Cerebellar cortex (tissue), 1 donor: ENCODE measurements at places on chromosomes 6 and 20.
A peak's percentile ranks its signal among the peaks of the same experiment; 100 is the strongest.

- DNase-seq: no peak
These were observed 148.0 kb downstream of the MANEA start for GRCh38 chr6:95725344-95725743.

- no peak for DNase-seq
These were observed 377.7 kb downstream of the CDH4 start for GRCh38 chr20:61629602-61630390.

- DNase-seq: peak; percentile 48
These were observed 20.1 kb downstream of the PSMB1 start for GRCh38 chr6:170532867-170533488.

DNA sequence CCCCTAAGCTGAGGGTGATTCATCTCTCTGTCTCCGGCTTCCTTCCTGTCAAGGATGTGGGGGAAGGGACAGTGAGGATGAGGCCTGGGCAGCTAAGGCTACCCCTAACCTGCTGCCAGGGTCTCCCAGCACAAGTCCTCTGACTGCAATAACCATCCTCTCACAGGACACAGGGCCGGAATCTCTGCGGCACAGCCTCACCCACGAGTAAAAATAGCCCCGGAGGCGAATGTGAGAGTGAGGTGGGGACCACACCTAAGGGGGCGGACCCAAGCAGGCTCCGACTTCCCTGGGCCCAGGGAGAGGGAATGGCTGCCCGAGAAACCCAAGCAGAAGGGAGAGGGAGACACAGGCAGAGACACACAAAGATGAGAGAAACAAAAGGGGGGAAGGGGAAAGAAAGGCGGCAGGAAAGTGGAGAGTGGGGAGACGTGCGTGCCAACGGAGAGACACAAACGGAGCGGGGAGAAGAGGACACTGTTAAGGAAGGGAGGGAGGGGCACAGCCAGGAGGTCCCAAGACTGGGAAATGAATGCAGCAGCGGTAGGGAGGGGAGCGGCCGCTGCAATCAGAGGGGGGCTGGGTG, 1.4 kb downstream of the CLIC1 start:
- no peak for DNase-seq

DNA sequence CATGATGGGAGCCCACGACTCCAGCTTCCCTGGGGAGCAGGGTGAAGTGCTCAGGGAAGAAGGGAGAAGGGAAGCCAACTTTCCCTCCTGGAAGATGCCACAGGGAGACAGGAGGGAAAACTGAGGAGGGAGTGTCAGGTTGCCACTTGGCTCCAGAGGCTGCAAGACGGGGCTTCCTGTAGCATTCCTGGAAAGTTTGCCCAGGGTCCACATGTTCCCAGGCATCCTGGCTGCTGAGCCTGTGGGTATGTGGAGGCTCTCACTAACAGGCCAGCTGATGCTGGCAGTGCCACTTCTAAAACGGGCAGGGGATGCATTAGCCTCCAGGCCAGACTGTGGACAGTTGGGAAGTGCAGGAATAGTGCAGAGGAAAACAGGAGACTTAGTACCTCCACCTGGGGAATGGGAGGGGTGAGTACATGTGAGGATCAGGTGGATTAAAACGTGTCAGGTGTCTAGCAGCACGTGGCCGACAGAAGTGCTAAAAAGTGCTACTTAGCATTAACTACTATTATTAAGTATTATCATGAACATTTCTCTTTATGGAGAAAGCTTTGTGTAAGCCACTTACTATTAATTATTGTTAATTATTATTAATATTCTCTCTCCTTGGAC, 33.2 kb downstream of the BANF2 start:
- no peak for DNase-seq

DNA sequence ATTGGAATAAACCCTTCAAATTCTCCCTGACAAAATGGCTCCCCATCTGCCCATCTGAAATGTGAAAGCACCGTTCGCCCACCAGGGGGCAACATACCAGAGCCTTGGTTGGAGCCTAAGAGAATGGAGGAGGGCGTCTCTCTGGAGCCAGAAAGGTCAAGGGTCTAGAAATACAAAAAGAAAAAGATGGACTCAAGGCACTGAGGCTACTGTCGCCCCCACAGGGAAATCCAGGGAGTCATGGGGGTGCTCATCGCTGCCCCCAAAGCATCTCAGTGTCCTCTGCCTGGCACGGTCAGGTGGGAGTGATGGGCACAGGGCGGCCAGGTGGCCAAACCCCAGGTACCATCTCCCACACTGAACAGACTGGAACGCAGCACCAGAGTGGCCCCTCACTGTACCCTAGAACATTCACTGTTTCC, 136.3 kb downstream of the ZMYND8 start:
- DNase-seq: no peak

DNA sequence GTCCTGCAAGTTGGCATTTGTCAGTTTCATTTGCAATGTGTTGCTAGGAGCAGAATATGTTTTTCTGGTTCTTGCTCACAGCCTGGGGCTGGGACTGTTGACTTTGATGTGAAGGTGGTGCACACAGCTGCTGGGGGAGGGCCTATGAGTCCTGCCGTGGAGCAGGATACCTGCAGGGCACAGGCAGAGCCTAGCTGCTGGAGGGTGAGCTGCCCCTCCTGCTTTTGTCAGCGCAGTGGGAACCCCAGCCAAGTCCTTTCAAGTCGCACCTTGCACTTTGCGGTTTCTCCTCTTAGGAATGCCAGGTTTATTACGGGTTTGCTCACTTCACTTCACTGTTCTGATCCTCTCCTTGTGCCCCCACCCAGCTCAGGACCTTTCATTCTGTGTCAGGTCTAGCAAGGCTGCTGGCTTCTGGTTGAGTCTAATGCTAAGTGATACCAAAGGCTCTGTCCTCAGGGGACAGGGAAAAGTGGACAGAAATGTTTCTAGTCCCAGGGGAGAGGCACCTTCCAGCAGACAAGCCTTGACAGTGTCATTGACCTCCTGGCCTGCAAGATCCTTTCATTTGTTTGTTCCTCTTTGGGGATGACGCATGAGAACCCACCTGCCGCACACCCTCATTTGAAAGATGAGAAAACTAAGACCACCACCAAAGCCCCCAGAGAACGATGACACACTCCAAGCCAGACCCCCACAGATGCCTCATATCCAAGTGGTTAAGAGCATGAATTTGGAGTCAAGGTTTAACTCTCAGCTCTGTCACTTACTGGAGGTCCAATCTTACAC, 2.7 kb upstream of the SPO11 start:
- DNase-seq: no peak

DNA sequence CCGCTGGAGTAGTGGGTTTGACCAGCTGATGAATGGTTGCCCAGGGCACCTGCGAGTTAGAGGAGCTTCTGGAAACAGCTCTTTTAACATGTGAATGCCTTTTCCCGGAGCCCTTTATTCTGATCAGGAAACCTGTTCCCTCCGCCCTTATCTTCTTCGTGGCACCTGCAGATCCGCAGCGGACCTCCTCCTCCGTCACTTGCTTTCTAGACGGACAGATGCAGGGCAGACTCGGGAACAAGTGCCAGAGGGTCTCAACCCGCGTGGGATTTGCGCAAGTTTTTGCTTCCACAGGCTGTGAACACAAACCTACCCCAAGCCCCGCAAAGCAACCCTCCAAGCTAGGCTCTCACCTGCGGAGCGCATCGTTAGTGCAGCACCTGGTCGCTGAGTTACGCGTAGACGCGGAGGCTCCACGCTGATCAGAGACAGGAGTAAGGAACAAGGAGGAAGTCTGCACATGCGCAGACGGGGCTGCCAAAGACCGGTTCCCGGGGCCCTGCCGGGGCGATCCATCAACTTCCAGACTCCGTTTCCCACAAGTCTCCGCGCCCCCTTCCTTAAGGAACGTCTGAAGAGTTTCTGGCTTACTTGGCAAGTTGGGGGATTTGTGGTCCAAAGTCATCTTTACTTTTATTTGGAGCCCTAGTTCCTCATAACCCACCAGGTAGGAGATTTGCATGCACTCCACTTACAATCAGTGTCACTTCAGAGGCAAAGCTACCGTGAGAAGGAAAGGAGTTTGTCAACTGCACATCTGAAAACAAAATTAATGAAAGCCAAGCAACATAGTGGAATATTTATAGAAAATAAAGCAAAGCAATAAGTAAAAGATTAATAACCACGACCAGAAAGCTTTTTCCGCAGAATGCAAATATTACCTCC, 52.7 kb upstream of the ELMO2 start:
- peak; percentile 67 for DNase-seq

- no peak for DNase-seq
These were observed 13.3 kb downstream of the FRK start for GRCh38 chr6:116047173-116047933.

GRCh38 chr20:37519508-37520418, 1.3 kb upstream of the NNAT start:
- no peak for DNase-seq

DNA sequence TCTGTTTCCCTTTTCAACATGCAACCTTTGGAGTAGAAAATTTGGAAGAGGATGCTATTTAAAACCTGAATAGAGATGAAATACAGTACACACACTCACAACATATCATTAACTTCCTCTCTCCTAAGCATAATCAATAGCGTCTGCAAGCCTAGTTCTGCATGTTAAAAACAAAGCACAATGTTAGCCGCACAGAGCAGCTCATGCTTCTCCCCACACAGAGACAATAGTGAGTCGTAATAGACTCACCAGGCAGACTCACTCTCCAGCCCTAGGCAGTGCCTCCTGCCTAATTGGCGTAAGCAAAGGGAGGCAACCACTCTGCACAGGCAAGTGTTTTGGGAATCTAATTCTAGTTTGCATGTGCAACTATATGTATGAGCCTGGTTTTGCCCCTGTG, 45.8 kb upstream of the ARID1B start:
- no peak for DNase-seq

DNA sequence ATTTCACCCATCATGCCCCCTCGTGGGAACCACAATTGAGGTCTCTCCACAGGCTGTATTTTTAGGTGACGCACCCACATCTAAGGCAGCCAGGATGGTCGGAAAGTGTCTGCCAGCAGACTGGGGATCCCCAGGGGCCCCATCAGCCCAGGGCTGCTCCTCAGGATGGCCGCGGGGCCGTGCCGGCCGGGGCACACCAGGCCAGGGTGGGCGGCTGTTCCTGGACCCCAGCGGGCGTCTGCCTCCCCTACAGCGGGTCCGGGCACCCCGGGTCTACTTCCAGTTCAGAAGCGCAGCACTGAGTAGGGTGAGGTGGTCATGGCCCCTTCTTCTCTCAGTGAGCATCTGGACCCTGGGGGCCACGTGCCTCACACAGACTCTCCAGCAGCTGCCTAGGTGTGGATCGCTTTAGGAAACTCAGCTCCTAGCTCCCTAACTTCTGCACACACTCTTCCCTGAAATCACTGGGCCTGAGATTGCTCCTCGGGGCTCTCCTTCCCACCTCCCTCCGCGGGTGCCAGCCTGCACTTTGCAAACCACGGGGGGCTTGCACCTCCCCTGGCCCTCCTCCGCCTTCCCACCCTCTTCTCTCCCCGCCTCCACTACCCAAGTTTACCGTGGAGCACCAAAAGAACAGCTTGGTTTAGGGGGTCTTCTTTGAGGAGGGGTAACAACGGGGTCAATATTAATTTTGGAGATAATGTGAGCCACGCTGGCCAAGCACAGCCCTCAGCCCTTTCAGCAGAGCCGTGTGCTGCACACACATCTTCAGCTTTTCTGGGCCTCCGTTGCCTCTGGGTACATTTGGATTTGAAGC, 14.2 kb upstream of the FOXC1 start:
- DNase-seq: no peak

DNA sequence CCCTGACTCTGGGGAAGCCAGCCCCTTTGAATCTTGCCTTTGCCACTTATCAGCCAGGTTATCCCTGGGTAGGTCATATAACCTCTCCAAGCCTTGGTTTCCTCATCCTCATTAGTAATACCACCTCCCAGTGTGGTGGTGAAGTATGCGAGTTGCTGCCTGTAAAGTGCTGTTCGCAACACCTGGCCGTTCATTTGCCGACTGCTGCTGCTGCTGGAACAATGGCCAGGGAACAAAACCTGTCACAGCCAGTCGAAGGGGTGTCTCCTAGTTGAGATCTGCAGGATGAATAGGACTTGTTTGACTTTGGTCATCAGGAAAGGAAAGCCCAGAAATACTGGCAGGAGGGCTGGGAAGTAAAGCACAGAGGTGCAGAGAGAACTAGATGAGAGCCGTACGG, 6.1 kb downstream of the MANBAL start:
- DNase-seq: no peak

- no peak for DNase-seq
These were observed 57.1 kb upstream of the GJE1 start for GRCh38 chr6:142075516-142076101.

- no peak for DNase-seq
These were observed 187.1 kb downstream of the ID4 start for GRCh38 chr6:20024316-20024673.

DNA sequence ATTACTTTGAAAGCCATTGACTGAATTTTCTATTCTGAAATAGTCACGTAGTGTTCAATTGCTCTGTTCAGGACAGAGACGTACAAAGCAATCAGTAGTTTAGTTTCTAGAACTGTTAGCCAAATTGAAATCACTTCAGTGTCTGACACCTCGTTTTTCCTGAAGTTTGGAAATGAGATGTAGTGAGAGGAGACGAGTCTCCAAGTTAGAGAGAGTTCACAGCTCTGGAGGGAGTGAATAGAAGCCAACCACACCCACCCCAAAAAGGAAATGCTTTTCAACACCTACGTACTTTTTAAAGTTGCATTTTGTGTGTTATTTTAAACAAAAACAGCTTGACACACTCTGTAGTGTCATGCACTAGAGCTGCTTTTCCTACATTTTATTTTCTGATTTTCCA, 296.0 kb downstream of the ADGRG6 start:
- DNase-seq: no peak

GRCh38 chr6:91433660-91434534, 847.0 kb upstream of the MAP3K7 start:
- DNase-seq: no peak

DNA sequence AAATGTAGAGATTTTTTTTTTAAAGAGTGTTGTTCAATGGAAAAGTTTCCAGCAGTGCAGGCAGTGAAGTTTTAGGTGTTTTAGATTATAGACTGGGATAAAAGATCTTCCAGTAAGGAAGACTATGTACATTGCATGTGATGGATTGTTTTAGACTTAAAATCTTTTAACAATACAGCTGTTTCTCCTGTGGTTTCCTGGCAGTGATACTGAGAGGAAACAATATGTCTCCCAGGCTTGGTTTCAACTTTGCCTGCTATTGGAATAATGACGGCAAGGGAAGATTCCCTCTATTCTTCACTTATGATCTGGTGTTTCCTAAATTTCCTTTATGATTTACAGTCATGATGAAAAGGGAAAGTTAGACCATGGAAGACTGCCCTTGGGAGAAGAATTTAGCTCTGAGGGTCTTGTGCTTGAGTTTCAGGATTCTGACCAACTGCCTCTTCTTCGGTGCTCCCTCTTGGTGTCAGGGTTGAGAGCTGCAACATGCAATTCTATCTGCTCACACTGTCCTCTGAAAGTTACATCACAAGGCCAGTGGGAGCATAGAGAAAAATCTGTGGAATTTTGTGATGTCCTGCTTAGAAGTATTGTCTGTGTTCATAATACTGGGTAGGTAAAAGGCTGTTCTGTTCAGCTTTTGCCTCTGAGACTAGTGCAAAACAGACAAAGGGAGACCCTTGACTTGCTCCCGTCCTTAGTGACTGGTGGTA, 262.8 kb upstream of the MAN1A1 start:
- no peak for DNase-seq
